ENCODE measurements at places on chromosomes 3 and 15. TPM values are rescaled to one million over a fixed set of nuclear protein-coding genes. Genes with fewer than 3 reads are reported as not detected.

GRCh38 chr3:37510755-37511154, 336.4 kb upstream of the LRRFIP2 start:
- no peak for DNase-seq

DNA sequence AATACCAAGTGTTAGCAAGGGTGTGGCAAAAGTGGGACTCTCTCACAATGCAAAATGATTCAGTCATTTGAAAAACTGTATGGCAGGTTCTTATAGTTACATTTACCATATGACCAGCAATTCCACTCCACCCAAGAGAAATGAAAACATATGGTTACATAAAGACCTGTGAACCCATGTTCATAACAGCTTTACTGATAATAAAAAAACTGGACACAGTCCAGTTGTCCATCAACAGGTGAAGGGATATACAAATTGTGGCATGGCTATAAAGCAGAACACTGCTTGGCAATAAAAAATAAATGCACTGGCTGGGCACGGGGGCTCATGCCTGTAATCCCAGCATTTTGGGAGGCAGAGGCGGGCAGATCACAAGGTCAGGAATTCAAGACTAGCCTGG, 30.8 kb downstream of the RAD18 start:
- no peak for DNase-seq

GRCh38 chr15:31328428-31328968, 1.9 kb downstream of the KLF13 start:
- peak; percentile 68 for DNase-seq

DNA sequence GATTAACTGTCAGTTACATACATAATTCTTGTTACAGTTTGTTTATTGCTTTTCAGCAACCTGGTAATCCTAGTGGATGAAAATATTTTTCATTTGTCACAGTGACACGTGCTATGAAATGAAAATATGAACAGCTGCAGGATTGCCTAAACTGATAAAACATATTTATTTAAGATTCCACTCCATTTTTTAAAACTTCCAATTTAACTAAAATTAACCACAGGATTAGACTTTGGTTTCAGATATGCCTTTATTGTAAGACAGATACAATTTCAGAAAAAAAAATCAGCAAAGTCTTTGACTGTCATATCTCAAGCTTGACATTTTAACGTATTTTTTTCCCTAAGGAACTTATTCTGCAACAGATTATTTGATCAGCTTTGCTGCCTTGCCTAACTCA, 550.7 kb downstream of the ROBO1 start:
- DNase-seq: no peak

TFDP2 gene
- total RNA-seq: 37.4 TPM

KLF15 gene
- 8.5 TPM for total RNA-seq

KBTBD13 gene
- total RNA-seq: 1.5 TPM

Measured in aorta (tissue), 5 donors.